Brain (organoid and tissue), 16 donors: ENCODE measurements at places on chromosomes 4 and X.
A peak's percentile ranks its signal among the peaks of the same experiment; 100 is the strongest.

DNA sequence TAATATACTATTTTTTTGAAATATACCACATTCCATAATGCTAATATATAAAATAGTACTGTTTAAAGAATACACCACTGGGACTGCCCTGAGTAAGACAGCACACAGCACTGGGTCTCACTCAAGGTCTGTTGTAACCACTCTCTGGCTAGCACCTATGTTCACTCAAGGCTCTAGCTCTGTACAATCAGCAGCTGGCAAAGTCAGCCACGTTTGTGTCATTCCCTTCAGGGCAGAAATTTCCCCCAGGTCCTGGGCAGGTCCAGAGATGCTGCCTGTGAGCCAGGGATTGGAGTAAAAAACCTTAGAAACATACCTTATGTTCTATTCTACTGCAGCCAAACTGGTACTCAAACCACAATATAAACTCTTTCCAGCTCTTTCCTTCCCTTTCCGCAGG lies 1160.2 kb upstream of the ADGRL3 start:
- DNase-seq: no peak

DNA sequence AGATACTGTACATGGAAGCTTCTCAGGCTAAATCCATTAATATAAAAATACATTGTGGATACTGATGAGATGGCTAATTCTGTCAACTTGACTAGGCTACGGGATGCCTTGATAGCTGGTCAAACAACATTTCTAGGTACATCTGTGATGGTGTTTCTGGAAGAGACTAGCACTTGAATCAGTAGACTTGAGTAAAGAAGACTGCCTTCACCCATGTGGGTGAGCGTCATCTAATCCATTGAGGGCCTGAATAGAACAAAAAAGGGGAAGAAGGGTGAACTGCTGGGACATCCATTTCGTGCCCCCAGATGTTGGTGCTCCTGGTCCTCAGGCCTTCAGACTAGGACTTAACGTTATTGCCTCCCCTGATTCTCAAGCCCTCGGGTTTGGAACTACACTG lies 3.7 kb upstream of the SRP72 start:
- no peak for DNase-seq

GRCh38 chr4:75371915-75372314 lies 142.3 kb downstream of the RCHY1 start:
- no peak for DNase-seq

- DNase-seq: no peak
These were observed 42.4 kb downstream of the WDR1 start for GRCh38 chr4:10074076-10074766.

- peak; percentile 57 for DNase-seq
These were observed 11.2 kb upstream of the PRDX4 start for GRCh38 chrX:23656091-23656490.

DNA sequence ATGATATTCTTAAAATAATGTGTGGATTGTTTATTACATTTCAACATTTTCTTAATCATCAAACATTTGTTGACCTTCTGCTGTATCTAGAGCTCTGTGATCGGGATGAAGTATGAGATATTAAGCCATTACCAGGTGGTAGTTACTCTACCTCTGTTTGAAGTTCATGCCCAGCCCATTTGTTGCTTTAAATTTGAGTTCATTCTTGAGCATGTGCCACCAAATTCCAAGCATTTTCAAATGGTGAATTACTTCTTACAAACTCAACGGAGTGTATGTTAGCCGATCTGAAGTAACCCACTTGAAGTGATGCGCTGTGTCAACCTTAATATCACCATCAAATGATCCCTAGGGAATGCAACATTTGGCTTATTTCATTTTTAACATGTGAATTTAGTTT lies 7.3 kb upstream of the DTHD1 start:
- DNase-seq: no peak
